AG10803 (cell line): ENCODE measurements at places on chromosomes 16 and 17.

DNA sequence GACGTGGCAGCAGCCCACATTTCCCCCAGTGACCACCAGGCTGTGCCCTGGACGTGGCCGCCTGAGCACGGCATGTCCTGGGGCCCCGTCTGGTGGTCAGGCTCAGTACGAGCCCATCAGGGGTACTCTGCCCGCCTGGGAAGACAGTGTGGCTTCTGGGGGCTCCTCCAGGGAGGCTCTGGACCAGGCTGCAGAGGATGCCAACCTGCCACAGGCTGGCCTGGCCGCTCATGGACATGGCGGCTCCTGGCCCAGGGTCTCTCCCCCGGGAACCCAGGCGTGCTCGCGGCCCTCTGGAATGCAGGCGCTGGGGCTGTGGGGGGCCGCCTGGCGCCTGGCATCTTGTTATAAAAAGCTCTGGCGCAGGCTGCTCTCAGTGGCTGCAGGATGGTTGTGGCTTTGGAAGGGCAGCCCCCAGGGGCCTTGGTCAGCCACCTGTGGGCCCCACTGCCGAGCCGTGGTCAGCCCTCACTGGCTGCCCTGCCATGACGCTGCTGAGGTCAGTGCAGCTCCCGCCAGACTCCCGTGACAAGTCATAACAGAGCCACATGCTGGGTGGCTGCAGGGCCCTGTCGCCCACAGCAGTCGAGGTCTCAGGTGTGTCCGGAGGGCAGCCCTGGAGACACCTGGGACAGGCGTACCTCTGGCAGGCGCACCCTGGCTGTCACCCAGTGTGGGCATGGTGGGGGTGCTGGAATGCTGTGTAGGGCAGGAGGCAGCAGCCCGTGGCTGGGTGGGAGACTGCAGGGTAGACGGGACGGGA lies 15.0 kb downstream of the CENPX start:
- no peak for DNase-seq

- no peak for DNase-seq
These were observed 39.7 kb downstream of the B9D1 start for GRCh38 chr17:19322861-19323260.

DNA sequence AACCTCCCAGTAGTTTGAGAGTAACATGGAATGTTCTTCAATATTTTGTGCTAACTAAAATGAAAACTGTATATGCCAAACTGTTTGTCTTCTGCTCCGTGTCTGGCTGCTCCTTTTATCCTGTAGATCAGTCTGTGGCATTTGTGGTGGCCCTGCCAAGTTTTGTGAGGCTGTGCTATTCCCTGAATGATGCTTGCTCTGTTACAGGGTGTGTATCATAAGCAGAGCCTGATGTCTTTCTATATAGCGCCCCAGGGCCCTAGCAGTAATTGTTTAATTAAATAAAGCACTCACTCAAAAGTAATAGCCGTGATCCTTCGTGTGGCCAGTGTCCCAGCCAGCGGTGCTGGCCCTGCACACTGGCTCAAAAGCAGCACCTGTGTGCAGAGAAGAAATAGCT lies 27.8 kb upstream of the NAT9 start:
- DNase-seq, result no peak

- DNase-seq, result no peak
These were observed 20.9 kb downstream of the GALNS start for GRCh38 chr16:88835818-88836217.

DNA sequence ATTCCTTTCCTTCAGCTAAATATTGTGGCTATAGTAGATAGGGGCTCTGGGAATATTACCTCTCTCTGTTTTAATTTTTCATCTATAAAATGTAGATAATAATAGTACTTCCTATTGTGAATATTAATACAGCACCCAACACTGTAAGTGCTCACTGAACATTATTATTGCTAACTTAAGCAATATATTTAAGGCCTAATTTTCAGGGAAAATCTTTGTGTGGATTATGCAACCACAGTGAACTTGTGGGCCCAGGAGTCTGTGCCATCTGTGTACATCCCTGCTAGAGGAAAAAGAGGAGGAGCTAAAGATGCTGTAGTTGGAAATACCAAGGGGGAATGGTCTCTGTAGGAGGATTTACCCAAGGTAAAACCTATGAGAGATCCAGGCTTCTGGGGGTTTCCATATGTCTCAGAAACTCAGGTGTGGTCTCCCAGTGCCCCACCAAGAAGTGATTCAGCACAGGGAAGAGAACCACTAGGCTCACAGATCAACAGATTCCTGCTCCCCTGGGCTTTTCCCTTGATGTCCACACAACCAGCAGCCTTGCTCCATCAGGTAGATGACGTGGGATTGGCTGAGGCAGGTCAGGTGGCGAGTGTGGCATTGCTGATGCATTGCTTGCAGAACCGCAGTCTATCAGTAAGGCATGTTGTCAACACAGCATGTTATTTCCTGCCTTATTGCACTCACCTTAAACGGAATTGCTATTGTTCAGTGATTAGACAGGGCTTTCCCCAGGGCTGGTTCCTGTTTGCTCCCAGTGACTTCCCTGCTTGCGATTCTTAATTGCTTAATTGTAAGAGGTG lies 1.6 kb upstream of the N4BP1 start:
- DNase-seq, result no peak

GRCh38 chr17:42855048-42855596 lies 4.1 kb downstream of the AOC3 start:
- no peak for DNase-seq

- no peak for DNase-seq
These were observed 58.6 kb upstream of the ZFHX3 start for GRCh38 chr16:73106329-73107034.

GRCh38 chr17:61335845-61336655 lies 63.6 kb upstream of the TBX2 start:
- DNase-seq, result no peak
